Endothelial cell of coronary artery (primary cell): ENCODE measurements at places on chromosomes 4 and X. TPM values are rescaled to one million over a fixed set of nuclear protein-coding genes. Genes with fewer than 3 reads are reported as not detected.

TRIM61 gene
- total RNA-seq: 0.19 TPM in 1 of 2 replicates, not detected in the other

UGT2B11 gene
- total RNA-seq: not detected in 2 replicates

TMEM255A gene
- under 0.01 TPM in 1 of 2 replicates, not detected in the other for total RNA-seq

CUL4B gene
- total RNA-seq: 33.8 and 50.1 TPM in 2 replicates

GABRQ gene
- not detected in 2 replicates for total RNA-seq

TGIF2LX gene
- total RNA-seq: not detected in 2 replicates

PDCL2 gene
- total RNA-seq: not detected in 2 replicates

TMEM156 gene
- total RNA-seq: 2.2 and 14.4 TPM in 2 replicates

CSN2 gene
- total RNA-seq: not detected in 2 replicates

ERVMER34-1 gene
- total RNA-seq: under 0.01 TPM in 2 replicates

PWWP3B gene
- total RNA-seq: not detected in 2 replicates

GRK4 gene
- total RNA-seq: 4.1 and 4.4 TPM in 2 replicates
